Stimulated activated CD4-positive, alpha-beta T cell treated with anti-CD3 and anti-CD28 coated beads, Interleukin-1b, Interleukin-23, amount 100 ng/mL, for 24 hours (primary cell): ENCODE measurements at places on chromosomes 5 and 9.

GRCh38 chr9:102862478-102862877 lies 132.7 kb upstream of the CYLC2 start:
- DNase-seq, result no peak

DNA sequence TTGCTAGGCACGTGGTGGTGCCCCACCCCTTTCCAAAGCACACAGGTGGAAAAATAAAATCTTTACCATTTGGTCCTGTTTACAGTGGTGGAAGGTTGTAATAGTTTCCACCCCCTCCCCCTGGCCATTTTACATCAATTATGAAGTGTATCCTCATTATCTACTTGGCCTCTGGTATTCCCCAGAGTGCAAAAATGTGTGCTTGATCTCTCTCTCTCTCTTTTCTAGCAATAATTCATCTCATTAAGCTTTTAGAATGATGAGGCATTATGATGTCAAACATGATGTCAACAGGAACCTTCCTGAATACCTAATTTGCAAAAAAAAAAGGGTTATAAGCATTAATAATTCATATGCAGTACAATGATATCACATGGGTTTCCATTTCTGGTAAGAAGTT lies 3.1 kb downstream of the PDE8B start:
- no peak for DNase-seq

DNA sequence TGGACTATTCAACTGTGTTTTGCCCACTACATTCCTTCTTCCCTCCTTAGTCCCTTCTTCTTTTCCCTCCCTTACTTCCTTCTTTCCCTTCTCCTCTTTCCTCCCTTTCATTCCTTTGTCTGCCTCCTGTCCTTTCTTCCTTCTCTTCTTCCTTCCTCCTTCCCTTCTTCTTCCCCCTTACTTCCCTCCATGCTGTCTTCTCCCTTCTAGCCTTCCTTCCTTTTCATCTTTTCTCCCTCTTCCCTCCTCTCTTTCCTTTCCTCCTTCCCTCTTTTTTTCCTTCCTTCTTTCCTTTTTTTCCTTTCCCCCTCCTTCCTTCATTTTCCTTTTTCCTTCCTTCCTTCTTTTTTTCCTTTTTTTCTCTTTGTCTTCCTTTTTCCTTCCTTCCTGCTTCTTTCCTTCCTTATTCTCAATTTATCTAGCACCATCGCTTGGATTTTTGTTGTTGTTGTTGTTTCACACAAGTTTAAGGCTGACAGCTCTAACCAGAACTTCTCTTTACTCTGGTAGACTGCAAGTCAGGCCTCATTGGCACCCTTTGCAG lies 123.4 kb downstream of the CEMIP2 start:
- no peak for DNase-seq

DNA sequence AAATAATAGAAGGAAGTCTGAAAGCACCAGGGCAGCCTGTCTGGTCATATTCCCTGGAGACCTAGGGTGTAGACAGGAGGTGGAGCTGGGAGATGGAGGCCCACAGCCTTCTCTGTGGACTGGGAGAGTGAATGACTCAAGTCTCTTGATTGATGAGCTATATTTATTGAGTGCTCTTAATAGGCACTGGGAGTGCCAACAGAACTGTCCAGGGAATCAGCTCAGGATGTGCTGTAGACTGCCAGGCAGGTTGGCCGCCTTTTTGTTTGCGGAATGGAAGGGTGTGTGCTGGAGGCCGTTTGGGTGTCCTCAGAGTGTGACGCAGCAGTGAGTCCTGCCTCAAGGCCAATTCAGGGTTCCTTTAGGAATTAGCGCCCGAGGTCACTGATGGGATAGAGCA lies 33.4 kb upstream of the POMT1 start:
- no peak for DNase-seq

DNA sequence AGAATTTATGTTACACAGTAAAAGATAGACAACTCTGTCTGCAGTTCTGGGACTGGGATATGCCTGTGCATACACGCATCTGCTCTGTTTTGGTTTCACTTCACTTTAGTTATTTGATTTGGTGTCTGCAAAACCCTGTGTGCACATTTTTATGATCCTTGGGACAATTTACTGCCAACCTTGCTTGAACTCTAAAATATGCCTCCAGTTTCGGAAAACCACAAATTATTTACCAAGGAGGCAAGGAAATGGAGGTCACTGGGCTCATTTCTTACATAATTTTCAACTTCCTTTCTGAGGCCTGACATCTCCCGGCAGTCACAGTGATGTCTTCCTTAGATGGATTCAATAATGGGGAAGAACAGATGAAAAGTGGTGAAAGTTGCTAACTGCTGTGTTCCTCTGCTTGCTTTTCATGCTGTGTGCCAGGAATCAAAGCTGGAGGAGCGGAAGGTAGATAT lies 61.2 kb upstream of the TAF11L2 start:
- DNase-seq, result no peak

DNA sequence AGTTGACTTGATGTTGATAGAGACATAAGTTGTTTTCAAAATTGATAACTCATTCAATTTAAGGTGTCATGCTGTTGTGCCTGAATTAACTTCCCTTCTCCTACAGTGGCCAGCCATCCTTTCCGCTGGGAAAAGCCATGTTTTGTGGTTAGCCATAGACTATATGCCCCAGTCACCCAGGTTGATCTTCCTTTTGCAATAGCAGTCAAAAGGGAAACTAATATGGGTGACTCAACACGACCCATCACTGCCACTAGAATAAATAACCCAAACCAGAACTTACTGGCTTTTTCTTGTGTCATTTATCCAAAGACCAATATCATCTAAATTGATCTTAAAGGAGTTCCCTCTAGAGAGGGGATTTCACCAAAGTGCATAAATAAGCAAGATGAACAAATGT lies 87.4 kb downstream of the PTCD2 start:
- no peak for DNase-seq

GRCh38 chr9:13896922-13897835 lies 416.8 kb downstream of the NFIB start:
- DNase-seq, result no peak

DNA sequence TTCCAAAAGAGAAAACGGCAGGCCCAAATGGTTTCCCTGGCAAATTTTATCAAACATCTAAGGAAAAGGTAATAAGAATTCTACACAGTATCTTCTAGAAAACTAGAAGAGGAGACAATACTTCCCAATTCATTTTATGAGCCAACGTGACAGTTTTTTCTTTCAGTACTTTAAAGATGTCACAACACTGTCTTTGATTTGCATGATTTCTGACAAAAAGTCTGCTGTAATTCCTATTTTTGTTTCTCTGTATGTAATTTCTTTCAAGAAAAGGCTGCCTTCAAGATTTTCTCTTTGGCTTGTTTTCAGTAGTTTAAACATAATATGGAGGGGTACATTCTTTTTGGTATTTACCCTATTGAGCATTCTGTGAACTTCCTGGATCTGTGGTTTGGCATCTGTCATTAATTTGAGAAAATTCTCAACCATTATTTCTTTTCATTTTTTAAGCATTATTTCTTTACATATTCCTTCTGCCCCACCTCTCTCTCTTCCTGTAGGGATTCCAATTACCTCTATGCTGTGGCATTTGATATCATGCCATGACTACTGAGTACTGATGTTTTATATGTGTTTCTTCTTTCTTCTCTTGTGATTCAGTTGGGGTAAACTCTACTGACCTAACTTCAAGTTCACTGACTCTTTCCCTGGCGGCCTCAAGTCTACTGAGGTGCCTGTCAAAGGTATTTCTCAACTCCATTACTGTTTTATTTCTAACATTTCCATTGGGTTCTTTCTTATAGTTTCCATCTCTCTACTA lies 32.2 kb downstream of the ANKS6 start:
- DNase-seq, result no peak

DNA sequence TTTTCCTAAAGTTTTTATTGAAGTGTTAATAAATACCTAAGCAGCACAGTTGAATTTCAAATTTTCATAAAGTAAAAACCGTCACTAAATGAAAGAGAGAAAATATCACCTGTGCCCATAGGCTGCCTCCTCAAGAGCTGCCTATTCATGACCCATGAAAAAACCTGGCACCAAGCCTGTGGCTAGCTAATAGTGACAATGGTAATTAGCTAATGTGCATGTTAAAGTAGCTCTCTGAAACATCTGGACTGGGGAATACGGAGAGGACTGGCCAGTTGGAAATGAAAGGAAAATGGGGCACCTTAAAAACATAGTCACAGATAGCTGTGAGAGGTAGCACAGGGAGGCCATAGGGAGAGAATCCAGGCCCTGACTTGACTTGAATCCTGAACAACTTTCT lies 5.4 kb upstream of the GNE start:
- no peak for DNase-seq

DNA sequence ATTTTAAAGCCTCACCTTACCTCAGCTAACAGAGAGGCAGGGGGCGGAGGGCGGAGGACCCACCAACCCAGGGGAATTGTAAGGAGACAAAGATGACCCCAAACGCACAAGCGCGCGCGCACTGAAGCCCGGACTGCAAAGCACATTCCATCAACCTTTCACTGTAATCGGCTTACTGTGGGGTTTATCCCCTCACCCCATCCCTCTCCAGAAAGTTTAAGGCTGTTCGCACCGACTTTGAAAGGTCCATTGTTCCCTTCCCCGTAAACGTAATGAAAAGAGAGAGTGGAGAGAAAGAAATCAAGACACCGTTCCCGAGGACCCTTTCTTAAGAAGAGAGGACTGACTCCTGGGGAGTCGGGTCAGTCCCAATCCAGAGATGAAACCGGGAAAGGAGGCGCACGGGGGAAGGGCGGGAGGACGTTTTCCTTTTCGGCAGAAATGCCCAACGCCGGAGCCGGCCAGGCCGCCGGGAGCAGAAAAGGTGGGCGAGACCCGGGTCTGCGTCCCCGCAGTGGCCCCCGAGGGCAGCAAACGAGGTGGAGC lies 464 bp downstream of the CEMIP2 start:
- no peak for DNase-seq

- DNase-seq, result no peak
Measured at GRCh38 chr9:84305497-84306131, 34.9 kb downstream of the SLC28A3 start.

GRCh38 chr9:124398191-124398935 lies 16.9 kb downstream of the PSMB7 start:
- no peak for DNase-seq

DNA sequence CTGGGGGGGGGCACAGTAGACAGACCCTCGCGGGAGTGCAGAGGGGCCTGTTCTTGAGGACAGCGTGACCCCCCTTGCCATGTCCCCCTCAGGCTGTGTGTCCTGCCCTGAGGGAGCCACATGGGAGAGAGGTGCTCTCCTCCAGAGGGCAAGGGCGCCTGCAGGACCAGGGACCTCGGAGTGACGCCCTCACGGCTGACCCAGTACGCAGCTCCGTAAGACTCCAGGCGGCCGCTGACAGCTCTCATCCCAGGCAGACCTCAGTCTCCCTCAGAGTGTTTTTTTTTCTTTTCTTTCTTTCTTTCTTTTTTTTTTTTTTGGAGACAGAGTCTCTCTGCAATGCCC lies 27.3 kb downstream of the EXD3 start:
- DNase-seq, result no peak

- no peak for DNase-seq
Measured at GRCh38 chr5:156515121-156515520, 188.2 kb downstream of the SGCD start.

GRCh38 chr5:137580030-137580429 lies 80.9 kb upstream of the SPOCK1 start:
- no peak for DNase-seq

DNA sequence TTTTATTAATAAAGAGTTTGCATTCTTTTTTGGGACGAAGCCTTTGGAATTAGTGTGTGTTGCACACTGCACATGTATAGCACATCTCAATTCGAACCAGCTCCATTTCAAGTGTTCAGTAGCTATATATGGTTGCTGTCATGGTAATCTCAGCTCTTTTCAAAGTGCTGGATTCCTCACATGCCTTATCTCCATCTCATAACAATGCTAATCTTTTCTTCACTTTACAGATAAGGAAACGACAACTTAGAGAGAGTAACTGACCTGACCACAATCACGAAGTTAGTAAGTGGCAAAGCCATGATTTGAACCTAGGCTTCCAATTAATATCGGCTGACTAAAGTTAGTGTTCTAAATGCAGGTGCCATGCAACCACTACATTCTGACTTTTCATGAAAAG lies 204.8 kb upstream of the RASEF start:
- DNase-seq, result no peak

- no peak for DNase-seq
Measured at GRCh38 chr9:5563886-5564285, 53.6 kb downstream of the PDCD1LG2 start.

GRCh38 chr9:32701321-32702022 lies 66.0 kb upstream of the TAF1L start:
- no peak for DNase-seq

DNA sequence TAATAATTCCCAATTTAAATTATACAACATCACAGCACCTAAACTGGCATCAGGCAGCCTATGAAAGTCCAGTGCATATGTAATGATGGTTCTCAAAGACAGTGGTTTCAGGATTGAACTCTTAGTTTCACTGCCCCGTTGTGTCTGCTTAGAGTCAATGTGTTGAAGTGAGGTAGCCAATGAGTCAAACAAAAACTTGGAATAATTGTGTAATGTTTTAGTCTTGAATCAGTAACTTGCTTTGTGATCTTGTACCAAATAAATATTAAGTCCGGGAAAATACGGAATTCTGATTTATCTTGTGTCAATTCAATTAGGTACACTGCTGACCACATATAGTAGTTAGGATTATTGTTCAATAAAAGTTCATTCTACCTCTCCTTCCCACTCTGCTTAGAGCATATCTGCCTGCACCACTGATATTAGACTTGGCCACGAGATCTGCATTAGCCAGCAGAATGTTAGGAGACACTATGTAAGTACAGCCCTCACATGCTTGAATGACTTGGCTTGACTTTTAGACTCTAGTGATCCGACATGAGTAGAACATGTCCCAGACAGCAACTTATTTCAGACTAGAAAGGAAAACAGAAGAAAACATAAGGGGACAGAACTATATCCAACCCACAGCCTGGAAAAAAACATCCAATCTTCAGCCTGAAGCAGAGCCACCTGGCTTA lies 441.5 kb upstream of the PTGER4 start:
- no peak for DNase-seq

DNA sequence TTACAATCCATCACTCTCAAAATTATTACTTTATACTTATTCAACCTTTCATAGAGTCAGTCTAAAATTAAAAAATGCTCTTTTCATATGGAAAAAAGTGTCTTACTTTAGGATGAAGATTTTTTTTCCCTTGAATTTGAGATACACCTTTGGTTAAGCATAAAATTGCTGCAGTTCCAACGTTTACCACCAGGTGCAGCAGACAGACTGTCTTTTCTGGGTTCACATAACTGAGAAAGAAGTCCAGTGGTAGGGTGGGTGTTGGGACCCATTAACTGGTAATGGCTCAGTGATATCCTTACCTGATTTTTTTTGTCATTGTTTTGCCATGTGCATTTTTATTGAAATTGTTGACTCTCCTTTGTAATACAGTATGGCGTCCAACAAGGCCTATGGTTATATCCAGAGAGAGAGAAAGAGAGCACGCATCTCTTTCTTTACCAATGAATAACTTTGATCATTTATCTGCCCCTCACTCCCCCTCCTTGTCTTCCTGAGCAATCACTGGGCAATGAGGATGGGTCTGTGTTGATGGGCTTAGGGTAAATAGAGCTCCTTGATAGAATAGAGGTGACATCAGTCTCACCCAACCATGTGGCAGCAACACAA lies 98.4 kb downstream of the FBXL7 start:
- DNase-seq, result no peak
